GM19239 (cell line): ENCODE measurements at places on chromosomes 2 and 18.

GRCh38 chr2:39434233-39434897 lies 2.7 kb downstream of the MAP4K3 start:
- no peak for DNase-seq

GRCh38 chr2:164794432-164795231 lies 47.0 kb downstream of the COBLL1 start:
- no peak for DNase-seq

GRCh38 chr18:27600245-27600644 lies 415.1 kb upstream of the CHST9 start:
- no peak for DNase-seq

DNA sequence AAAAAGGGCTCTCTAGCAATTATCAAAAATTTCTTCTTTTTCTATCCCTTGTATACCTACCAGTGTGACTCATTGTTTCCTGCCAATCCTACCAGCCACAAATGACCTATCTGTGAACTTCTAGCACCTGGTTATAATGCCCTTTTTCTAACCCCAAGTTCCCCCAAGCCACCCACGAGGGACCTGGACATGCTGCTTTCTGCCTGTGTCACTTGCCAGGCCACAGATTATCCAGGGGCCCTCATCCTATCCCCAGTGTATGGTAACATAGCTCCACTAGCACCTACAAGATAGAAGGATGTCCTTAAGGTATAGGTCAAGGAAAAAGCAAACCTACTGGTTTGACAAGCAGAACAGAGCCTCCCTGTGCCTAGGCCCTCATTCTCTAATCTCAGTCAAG lies 26.8 kb downstream of the AAK1 start:
- no peak for DNase-seq

GRCh38 chr18:78980777-78981380 lies 1.3 kb downstream of the SALL3 start:
- DNase-seq = no peak

GRCh38 chr2:234808907-234809306 lies 142.9 kb upstream of the SH3BP4 start:
- no peak for DNase-seq

GRCh38 chr2:109376796-109377495 lies 236.8 kb downstream of the SEPTIN10 start:
- no peak for DNase-seq

GRCh38 chr2:197306696-197307040 lies 3.9 kb downstream of the ANKRD44 start:
- no peak for DNase-seq

- no peak for DNase-seq
Observed at GRCh38 chr2:9103663-9104277, 100.3 kb upstream of the MBOAT2 start.

DNA sequence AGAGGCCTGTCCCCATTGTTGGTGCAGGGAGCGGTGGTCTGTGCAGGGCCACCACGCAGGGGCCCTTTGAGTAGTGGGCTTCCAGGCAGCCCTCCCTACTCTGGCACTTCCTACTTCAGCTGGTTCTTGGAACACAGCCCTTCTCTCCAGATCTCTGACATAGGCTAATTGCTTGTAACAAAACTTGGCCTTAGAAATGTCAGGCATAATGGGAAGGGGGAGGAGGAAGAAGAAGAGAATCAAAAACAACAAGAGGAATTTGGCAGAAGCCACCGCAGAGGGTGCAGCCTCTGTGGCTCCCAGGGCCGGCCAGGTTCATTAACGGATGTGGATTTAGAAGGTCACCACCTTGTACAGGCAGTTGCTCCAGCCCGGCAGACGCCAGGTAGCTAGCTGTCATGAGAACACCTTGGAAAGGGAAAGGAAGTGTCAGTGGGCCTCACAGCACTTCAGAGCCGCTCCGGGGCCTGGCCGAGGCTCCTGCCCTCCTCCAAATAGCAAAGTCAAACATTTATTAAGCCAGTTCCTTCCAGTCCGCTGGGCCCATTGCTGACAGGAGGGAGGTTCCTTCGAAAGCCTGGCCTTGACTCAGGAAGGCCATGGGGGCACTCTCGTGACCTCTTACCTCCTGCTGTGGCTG lies 7.4 kb downstream of the BOD1L2 start:
- DNase-seq = no peak

- no peak for DNase-seq
Observed at GRCh38 chr2:20626698-20627513, 24.0 kb downstream of the HS1BP3 start.

DNA sequence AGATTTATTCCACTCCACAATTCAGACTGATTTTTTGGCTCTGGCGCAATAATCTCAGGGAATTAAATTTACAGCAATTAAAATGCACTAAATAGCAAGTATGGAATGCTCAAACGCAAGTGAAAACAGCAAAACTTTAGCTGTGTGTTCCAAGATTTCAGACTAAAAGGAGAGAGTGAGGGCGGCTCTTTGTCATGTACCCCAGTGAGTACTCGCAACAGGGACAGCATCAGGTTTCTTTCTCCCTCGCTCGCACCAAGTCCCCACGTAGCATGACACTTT lies 1.1 kb downstream of the ROCK2 start:
- DNase-seq = no peak

DNA sequence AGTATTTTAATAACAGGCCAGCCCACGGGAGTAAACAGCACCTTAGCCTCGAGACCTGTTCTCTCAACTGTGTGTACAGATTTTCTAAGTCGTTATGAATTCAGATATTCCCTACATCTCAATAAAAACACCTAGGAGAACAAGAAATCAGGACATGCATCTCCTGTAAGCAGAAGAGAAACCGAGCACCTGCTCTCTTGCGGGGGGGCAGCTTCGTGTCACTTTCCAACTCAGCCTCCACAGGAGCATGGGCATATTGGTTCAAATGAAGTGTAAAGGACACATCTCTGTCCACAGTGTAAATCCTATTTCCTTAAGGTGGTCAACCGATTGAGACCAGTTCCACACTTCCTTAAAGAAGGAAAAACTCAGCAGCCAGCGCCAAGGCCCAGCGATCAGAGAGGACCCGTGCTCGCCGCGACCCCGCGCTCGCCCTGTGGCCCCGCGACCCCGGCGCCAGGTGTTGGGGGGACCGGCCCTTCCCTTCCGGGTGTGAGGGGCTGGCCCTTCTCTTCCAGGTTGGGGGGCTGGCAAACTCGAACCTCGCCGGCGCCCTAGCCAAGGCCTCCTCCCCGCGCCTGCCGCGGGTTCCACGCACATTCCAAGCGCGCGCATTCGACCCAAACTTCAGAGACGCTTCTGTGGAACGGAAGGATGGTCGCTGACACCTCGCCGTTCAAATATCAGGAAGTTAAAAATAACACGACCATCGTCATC lies 652 bp downstream of the SH3YL1 start:
- DNase-seq = no peak

DNA sequence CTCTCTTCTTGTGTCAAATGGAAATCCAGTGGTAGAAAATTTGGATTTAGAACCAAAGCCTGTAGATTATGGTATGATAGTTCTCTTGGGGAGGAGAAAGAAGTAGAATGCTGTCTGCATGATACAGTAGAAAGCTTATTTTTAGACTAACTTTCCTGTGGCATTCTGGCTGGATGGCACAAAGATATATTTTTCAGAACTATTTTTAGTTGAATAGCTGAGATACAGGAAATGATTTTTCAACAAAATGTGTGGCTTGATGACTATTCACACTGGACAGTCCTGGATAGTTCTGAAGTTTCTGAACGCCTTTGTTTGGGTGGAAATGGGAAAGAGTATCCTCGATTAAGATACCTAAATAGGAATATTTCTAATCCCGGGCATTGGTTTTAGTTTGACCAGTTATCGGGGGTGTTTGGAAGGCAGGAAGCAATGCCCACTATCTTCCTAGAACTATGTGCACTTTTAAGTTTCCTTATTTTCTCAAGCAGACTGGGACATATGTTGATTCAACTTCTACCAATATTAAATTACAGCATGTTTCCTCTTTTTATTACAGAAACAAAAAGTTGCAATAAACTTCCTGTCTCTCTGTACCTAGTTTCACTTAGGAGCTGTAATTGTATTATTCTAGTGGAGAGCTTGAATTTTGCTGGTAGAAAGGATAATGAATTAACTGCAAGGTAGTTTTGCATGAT lies 32.1 kb downstream of the GDF7 start:
- DNase-seq = no peak

GRCh38 chr18:44047585-44047984 lies 633.1 kb upstream of the SETBP1 start:
- DNase-seq = no peak

DNA sequence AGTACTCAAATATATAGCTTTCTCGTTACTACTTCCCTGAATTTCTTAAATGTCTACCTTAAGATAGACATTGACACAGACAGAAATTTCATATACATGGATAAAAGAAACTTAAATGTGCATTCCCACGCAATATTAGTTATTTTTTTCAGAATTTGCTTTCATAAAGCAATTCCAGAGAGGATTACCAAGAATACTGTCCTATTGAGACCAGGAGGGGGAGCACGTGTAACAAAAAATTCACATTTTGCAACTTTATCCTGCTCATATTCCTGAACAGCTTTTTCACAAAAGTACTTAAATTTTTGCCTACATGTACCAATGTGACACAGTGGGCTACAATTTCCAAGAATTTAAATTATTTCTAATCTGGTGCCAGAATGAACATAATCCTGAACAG lies 30.7 kb upstream of the ERCC3 start:
- no peak for DNase-seq

- no peak for DNase-seq
Observed at GRCh38 chr2:136025057-136025973, 39.9 kb upstream of the DARS1 start.
